ENCODE measurements at places on chromosomes 5 and 9.

GRCh38 chr9:89686126-89686525 is 81.3 kb downstream of the GADD45G start:
- DNase-seq, result no peak

DNA sequence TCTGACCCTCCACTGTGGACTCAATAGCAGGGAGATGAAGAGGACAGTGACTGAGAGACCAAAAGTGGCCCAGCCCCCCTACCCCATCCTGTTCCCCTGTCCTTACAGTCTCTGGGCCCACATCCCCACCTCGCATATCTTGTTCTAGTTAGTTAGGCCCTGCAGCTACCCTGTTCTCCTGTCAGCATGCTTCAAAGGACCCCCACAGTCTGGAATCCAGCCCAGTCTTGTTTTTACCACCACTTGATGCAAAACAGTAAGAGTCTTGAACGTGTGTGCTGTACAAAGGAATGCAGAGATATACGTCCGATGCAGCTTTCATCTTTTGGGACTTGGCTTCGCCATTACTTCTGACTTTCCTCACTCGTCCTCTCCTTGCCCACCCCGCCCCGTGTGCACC is 12.2 kb upstream of the POMT1 start:
- no peak for DNase-seq

GRCh38 chr9:102499468-102499867 is 495.7 kb upstream of the CYLC2 start:
- DNase-seq, result no peak

DNA sequence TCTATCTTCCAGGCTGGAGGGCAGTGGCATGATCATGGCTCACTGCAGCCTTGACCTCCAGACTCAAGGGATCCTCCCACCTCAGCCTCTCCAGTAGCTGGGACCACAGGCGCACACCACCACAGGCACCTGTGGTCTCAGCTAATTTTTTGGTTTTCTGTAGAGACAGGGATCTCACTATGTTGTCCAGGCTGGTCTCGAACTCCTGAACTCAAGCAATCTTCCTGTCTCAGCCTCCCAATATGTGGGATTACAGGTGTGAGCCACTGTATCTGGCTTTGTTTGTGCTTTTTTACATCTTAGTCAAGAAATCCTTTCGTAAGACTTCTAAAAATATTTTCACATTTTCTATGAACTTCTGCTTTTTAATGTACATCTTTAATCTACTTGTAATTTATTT is 116.9 kb downstream of the DENND1A start:
- no peak for DNase-seq

GRCh38 chr5:141882594-141883183 is 4.5 kb upstream of the PCDH1 start:
- no peak for DNase-seq

GRCh38 chr9:15144622-15145061 is 162.4 kb downstream of the TTC39B start:
- no peak for DNase-seq

- no peak for DNase-seq
These were observed 230.7 kb downstream of the DEPDC1B start for GRCh38 chr5:60469286-60469685.

- no peak for DNase-seq
These were observed 64.3 kb downstream of the NSG2 start for GRCh38 chr5:174109698-174110260.

All from CD4-positive, alpha-beta T cell treated with Interleukin-2 at 100 ng/mL for 4 hours (primary cell).